ENCODE measurements at places on chromosomes 12 and 14.
A peak's percentile ranks its signal among the peaks of the same experiment; 100 is the strongest.

- no peak for DNase-seq
These were observed 7.8 kb downstream of the HIGD1C start for GRCh38 chr12:50960130-50960529.

GRCh38 chr12:12620730-12621315 lies 9.1 kb downstream of the CREBL2 start:
- no peak for DNase-seq

GRCh38 chr14:89540830-89541470 lies 123.9 kb upstream of the FOXN3 start:
- DNase-seq: no peak

GRCh38 chr12:91434081-91434480 lies 251.5 kb upstream of the DCN start:
- no peak for DNase-seq

DNA sequence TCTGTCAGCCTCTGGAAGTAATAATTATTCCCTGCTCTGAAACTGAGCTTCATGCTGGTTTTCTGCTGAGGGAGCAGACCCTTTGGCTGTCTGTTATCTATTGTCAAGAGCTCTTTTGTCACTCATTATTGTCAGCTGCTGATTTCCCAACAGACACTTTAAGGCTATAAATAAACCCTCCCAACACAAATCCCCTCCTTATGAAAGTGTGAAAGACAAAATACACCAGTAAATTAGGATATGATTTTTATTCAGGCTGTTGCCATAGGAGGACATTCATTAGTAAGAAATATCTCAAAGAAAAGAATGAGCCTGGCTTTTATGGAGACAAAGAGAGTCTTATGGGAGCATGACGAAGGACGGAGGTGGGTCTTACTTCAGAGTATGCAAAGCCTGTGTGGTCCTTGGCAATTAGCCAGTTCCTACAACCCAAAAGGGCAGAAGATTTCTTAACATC lies 180.8 kb downstream of the CRADD start:
- DNase-seq: no peak

- no peak for DNase-seq
These were observed 55.5 kb downstream of the ESR2 start for GRCh38 chr14:64238631-64239030.

- peak; percentile 65 for DNase-seq
These were observed 4.7 kb upstream of the CRIP1 start for GRCh38 chr14:105481886-105482457.

GRCh38 chr14:44165286-44165685 lies 341.8 kb downstream of the FSCB start:
- no peak for DNase-seq

- no peak for DNase-seq
These were observed 3.1 kb downstream of the SLC38A1 start for GRCh38 chr12:46265734-46266133.

GRCh38 chr12:81759190-81760051 lies at the start of gene PPFIA2:
PPFIA2 (minus strand) TSS chr12:81759350.
- no peak for DNase-seq

- no peak for DNase-seq
These were observed 39.8 kb upstream of the NUAK1 start for GRCh38 chr12:106178562-106178961.
